NCI-H146 (cell line): ENCODE measurements at places on chromosomes 1 and 21.

DNA sequence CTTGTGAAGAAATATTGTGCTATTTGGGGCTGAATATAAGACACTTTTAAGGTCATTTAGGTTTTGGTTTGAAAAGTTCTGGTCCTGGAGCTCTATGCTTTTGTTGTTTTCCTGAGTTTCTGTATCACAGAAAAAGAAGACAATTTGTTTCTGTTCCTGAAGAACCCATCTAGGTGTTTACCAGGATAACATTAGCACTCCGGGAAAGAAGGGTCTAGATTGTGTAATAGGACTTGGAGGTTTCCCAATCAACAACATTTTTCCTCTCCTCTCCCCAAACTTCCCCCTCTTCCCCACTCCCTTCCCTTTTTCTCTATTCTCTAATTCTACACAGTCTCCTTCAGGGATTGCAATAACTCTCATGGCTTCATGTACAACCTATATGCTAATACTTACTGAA lies 78.7 kb downstream of the PTPRC start:
- no peak for DNase-seq

DNA sequence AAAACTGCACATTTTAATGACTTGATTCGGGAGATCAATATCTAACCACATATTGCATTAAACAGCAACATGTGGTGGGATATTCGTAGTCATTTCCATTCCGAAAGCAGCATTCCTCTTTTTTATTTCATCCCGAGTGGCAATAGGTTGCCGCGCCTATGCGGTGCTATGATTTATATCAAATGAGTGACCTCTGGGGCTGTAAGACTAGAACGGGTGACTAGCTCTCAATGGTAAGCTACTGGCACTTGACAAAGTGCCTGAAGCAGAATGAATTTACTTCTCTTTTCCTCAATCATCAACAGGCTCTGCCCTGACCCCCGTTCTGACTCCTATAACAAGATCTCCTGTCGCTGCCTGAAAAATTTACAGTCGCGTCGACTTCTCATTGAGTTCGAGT lies 162.3 kb downstream of the ZNF281 start:
- no peak for DNase-seq

- no peak for DNase-seq
Observed at GRCh38 chr1:74726063-74726462, 6.8 kb downstream of the CRYZ start.

- DNase-seq = no peak
Observed at GRCh38 chr21:41726058-41726558, 40.7 kb downstream of the RIPK4 start.

DNA sequence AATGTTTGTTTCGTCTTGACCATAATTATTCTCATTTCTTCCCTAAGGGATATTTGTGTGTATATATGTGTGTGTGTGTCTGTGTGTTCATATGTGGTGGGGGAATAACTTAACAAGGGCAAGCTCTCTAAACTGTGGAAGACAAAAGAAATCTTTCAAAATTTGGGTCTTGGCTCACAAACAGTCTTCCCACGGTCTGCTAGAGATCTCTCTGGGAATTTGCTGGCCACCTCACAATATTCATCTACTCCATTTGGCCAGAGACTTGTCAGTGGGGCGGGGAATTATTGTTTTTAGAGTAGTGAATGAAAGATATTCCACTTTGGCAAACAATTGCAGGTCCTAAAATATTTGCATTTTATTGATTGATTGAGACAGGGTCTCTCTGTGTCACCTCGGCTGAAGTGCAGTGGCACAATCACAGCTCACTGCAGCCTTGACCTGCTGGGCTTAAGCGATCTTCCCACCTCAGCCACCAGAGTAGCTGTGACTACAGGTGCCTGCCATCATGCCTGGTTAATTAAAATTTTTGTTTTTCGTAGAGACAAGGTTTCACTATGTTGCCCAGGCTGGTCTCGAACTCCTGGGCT lies 8.0 kb upstream of the EIF2B3 start:
- no peak for DNase-seq

DNA sequence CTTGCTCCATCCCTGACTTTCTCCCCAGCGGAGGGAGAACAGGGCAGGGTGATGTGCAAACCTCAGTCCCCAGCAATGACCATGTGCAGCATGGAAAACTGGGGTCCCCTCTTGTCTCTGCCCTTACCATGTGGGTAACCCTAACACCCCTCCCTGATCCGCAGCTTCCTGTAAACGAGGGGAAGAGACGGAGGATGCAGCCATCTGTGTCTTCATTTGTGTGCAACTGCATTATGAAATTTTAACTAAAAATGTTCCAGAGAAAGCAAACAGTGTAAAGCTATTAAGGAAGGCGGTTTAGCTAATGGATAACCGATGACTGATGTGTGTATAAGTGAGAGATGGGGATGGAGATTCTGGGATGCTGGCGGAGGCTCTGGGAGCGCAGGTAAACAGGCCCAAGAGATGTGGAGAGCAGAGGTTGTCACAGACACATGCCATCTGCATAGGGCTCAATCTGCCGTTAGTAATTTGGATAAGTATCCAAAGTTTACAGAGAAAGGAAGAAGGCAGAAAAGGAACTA lies 206.6 kb downstream of the DSCAM start:
- peak; percentile 46 for DNase-seq

GRCh38 chr1:217535601-217536377 lies 95.1 kb downstream of the GPATCH2 start:
- no peak for DNase-seq

- no peak for DNase-seq
Observed at GRCh38 chr1:154716011-154716410, 108.0 kb upstream of the ADAR start.

DNA sequence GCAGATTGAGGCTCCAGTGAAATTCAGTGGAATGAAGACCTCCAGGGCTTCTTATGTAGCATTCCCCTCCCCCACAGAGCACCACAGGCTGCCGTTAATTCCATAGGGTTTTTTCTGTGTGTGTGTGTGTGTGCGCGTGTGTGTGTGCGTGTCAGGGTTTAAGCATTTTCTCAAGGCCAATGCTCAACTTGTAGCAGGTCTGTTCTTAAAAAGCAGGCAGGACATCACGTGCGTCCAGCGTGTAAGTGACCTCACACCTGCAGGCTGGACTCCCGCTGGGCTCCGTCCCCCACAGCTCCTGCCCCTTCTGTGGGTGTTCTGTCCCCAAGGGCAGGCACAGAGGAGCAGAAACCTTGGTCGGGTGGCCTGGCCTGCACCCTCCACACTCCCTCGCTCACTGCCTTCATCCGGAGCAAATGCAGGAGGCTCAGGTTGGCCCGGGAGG lies 5.3 kb downstream of the PRDM16 start:
- no peak for DNase-seq

GRCh38 chr1:69228501-69228900 lies 339.2 kb upstream of the LRRC7 start:
- DNase-seq = no peak

DNA sequence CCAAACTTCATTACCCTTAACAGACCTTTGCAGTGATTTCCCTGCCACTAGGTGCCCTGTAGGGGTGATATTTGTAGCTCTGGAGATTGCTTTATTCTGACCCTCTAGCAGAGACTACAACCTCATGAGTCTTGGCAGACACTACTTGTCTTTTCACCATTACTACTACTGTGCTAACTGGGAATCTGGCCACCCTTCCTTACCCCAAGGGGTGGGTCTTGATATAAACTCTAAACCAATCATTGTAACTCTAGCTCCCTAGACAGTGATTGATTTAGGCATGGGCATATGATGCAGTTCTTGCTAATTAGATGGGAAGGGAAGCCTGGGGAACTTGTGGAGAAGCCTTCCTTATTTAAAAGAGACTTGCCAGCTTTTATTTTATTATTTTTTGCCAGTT lies 3.9 kb downstream of the KPNA6 start:
- no peak for DNase-seq

DNA sequence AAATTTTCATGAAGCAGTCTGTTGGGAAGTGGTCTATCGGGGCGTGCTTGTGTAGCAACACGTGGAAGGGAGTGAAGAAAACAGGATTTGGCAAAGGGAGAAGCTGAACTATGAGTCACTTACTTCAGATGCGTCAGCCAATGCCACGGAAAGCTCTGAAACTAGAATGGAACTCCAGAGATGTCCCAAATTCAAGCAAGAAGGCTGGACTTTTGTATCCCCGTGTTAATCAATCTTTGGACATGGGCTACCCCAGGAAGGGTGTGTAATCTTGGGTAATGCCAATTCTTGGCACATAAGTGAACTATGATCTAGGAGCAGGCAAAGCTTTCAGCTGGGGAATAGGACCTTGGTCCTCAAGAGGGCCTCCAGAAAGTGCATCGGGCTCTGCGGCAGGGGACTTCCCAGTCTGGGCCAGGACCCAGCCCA lies 102.6 kb downstream of the ADSS2 start:
- DNase-seq = no peak

GRCh38 chr1:62325081-62325480 lies 5.8 kb upstream of the KANK4 start:
- no peak for DNase-seq

DNA sequence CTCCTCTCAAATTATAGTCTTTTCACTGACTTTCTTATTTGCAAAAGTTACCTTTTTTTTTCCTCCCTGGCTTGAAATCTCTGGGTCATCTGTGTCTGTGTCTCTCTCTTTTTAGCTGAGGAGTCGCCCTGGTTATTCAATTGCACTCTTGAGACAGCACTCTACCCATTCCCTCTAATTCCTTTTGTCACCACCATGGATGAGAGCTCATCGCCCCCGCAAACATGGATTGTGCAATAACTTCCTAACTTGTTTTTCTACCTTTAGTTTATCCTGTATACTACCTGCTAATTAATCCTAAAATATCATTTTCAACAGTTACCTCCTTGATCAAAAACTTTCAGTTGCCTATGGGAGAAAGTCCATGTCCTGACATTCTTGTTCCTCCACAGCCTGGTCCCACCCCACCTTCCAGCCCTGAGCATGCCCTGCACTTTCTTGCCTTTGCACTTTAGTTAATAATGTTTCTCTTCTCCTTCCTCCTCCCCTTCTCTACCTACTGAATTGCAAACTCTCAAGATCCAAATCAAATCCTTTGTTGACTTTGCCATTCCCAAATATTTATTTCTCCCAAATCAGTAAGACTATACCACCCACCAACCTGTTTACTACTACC lies 110.4 kb upstream of the MAGI3 start:
- DNase-seq = no peak

DNA sequence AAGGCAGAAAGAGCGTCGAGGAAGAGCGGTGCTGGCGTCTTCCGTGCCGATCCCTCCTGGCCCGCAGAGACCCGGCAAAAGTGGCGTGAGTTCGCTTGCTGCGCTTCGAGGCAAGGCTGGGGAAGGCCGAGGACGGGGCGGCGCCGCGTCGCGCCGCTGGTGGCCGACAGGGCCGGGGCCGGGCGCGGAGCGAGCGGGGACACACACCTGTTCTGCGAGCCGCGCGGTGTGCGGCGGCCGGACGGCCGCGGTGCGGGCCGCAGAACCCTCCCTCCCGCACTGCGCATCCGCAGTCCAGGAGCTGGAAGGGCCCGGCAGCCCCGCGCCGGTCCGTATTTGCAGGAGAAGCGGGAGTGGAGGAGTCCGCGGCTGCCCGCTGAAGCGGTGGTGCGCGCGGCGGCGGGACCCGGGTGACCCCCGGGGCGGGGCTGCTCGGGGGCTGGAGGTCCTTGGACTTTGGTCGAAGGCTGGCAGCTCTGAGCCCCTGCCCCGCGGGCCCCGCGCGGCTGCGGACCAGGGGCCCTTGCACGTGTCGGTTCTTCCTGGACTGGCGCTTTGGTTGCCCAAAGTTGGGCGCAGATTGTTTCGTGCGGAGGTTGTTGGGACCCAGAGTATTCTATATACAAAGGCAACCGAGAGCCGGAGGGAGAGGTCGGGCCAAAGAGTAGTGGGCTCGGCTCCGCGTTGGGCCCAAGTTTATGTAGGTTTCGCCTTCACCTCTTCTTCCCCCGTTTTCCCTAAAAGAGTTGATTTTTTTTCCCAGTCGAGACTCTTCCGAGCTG lies 2.6 kb downstream of the RNF220 start:
- peak; percentile 44 for DNase-seq

DNA sequence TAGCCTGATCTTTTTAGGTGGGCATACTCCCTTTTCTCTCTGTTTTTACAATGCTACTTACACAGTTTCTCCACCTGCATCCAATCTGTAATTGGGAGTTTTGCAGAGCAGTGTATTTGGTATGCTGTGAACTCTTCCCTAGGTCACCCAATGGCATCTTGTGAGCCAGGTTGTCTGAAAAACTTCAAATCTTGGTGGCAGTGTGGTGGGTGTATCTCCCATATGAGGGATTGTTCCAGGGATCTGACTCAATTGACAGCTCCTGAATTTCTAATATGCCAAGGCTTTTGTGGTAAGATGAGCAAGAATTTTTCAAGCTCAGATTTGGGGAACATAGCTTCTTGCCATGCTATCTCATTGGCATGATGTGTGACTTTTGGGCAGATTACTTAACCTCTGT lies 47.2 kb upstream of the MACF1 start:
- no peak for DNase-seq

- no peak for DNase-seq
Observed at GRCh38 chr1:237832858-237833257, 57.9 kb downstream of the ZP4 start.

DNA sequence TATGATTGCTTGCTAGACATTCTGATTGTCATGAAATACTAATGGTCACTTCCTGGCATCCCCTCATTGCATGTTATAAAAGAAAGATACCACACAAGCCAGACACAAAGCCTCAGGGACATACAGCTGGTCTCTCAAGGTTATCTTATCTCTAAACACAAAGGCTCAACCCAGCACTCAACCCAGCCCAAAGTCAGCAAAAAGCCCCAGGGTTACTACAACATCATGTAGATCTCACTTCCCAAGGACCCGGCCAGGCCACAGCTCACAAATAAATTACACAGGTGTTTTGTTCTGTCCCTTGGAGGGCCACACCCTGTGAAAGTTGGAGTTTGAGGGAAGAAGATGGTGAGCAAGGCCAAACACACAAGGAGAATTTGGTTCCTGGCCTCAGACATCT lies 109.7 kb upstream of the BARHL2 start:
- no peak for DNase-seq

- DNase-seq = no peak
Observed at GRCh38 chr1:185468626-185469025, 151.6 kb upstream of the IVNS1ABP start.
